Stimulated activated CD8-positive, alpha-beta memory T cell treated with anti-CD3 and anti-CD28 coated beads, Interleukin-2, amount 100 ng/mL, for 1 hour (primary cell): ENCODE measurements at places on chromosomes 3 and 15.

DNA sequence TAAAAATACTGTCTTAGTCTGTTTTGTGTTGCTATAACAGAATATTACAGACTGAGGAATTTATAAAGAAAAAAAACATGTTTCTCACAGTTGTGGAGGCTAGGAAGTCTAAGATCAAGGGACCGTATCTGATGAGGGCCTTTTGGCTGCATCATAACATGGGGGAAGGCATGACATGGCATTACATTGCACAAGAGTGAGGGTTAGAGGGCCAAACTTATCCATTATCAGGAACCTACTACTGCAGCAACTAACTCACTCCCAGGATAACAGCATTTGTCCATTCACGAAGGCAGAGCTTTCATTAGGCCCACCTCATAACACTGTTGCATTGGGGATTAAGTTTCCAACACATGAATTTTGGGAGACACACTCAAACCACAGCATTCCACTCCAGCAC, 30.3 kb downstream of the SYN2 start:
- no peak for DNase-seq

DNA sequence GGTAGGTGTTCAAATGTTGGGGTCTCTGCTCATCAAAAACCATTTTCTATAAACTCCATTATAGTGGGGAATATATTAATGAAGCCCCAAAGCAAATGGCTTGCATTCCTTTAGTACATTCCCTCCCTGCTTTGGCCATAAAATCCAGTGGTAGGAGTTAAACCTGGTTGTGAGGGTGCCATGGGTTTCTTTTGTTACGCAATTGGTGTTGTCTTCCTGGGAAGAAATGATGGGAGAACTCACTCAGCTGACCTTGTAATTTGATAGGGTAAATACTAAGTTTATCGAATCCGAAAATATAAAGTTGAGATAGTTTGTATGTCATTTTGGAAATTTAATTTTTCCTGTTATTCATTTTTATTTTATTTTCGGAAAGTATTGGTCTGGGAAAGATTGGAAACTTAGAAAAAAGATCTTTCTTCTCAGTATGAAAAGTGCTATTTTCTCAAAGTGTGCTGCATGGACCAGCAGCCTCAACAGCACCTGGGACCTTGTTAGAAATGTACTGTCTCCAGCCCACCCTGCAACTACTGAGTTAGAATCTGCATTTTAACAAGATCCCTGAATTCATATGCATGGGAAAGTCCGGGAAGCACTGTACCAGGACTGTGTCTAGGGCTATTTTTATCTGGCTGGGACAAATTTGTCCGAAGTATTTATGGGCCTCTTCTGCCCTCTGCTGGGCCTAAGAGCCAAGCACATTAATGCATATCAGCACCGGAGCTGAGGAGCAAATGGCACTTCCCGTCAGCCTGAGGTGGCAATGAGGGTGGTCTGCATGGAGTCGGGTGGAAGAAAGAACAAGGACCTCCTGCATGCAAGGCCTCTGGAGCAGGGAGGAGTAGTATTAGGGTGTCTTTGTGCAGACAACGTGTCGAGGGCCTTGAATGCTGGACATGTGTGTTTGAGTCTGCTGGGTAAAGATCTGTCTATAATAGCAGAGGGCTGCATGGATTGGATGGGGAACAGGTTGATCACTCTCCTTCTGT, 54.7 kb downstream of the FAM81A start:
- DNase-seq = peak; percentile 14

GRCh38 chr15:75203908-75204263, 2.2 kb downstream of the C15orf39 start:
- no peak for DNase-seq

DNA sequence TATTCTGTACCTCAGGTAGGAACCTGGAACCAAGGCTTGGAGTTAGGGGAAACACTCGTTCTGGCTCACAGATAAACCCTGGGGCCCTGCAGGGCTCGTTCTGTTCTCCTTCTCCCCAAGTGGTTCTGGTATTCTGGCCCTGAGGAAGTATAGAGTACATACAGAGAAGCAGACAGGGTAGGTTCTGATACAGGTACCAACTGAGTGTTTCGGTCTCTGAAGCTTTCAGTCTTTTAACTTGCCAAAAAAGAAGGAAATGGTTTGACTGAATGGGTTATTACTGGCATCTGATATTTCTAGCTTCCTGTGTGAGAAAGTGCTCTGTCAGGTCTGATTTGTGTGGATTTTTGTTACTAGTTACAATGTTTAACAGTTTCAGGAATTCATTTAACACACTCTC, 67.3 kb downstream of the UBE2E2 start:
- no peak for DNase-seq

- DNase-seq = no peak
Observed at GRCh38 chr3:113092746-113093145, 102.0 kb downstream of the GTPBP8 start.

- no peak for DNase-seq
Observed at GRCh38 chr3:129314386-129315222, 35.9 kb downstream of the HMCES start.

DNA sequence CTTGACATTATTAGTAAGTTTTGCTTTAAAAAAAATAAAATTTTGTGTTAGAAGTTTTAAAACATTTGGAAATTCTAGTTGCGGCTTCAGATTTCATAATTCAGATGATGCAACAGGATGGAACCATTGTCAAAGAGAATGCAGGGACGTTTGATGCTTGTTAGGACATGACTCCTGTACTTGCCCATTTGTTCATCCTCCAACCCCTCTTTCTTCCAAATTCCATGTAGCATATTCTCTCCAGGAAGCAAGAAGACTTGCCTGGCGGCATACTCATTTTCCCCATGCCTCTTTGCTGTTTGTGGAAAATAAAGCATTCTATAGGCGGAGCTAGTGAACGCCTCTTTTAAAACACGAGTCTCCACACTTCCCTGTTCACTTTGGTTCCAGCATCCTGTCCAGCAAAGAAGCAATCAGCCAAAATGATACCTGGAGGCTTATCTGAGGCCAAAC, at the start of gene CSTA:
CSTA (plus strand) TSS at position 378 of the 453 bp plus-strand sequence; CDS start at position 423, 45 bp downstream.
- DNase-seq = no peak

DNA sequence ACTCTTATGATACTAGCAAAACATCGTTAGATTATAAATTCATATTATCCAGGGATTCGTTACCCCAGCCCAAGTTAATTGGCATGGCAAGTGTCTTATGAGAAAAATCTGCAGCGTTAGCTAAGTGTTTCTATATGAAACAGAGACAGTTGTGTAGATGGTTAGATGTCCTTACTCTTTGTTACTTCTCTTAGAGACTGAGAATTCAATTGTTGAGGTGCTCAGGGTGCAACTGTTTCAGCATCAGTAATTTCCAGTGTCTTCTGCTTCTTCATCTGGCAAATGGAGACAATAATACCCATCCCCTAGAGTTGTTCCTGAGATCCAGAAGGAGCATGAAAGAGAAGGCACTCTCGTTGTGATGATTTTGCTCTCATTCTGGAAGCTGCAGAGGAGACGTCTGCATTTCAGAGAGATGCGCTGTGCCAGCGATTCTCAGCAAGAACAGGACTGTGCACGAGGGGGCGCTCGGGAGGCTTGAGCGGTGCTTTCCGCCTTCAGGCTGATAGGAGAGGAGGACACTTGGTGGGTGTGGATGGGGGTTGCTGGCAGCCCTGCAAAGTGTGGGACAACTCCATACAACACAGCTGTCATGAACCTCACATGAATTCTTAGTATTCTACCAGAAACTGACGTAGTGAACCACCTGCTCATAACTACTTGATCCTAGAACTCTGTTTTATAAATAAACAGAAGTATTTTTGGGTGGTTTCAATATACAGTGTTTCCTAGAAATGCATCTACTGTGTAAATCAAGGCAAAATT, 39.7 kb upstream of the SPSB4 start:
- DNase-seq = peak; percentile 53

DNA sequence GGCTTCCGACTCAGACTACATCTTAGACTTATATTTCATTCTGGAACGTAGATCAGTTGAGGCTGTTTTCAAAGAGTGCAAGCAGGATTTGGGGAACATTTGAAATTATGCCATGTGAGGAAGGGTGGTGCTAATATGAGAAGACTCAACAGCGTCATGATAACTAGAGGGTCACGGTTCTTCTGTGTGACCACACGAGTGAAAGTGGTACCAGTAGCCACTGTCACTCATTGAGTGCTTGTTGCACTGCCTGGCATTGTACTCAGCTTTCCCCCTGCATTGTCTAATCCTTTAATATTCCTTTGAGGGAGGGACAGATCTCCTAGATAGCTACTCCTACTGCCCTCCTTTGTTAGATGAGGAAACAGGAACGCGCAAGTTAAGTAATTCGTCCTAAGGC, 81.3 kb upstream of the PLXNA1 start:
- DNase-seq = no peak

DNA sequence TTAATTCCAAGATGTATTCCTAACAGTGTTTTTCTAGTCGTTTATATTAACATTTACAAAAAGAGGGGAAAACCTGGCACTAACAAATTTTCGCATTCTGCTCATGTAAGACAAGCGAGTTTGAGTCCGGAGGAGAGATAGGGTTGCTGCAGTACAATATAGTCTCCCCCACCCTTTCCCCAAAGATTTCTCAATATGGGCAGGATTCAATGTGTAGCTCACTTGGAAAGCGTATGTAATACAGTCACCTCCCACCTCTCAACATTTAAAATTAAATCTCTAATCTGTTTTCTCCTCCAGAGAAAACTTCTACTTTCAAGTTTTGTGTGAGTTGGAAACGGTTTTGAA, 57.9 kb downstream of the CMSS1 start:
- no peak for DNase-seq

GRCh38 chr3:31065765-31066164, 171.3 kb upstream of the GADL1 start:
- no peak for DNase-seq
